Activated T-cell treated with anti-CD3 and anti-CD28 coated beads, Interleukin-2, amount 50 U/mL, for 72 hours (primary cell): ENCODE measurements at places on chromosomes 4 and X. TPM values are rescaled to one million over a fixed set of nuclear protein-coding genes. Genes with fewer than 3 reads are reported as not detected.

The CNGA1 gene
- 0.32 TPM for total RNA-seq

The PPP2R2C gene
- not detected for total RNA-seq

The NKRF gene
- 15.9 TPM for total RNA-seq

The MAGEA12 gene
- total RNA-seq, result not detected

The YTHDC1 gene
- total RNA-seq, result 92.2 TPM

The PRRG1 gene
- total RNA-seq, result not detected

DNA sequence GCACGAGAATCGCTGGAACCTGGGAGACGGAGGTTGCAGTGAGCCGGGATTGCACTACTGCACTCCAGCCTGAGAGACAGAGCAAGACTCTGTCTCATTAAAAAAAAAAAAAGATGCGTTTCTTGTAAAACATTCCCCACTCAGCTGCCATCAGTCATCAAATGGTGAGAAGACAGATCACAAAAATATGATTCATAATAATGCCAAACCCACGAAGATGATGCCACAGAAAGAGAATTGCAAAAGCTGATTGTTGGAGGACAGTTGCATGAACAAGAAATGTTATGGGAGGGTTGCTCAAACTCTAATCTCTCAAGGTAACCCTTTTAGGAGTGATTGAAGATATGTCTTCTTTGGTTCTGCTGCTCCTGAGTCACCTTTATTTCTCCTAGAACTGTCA, 21.4 kb upstream of the SMIM14 start:
- DNase-seq, result no peak

GRCh38 chr4:185911556-185912064, 99.6 kb upstream of the SORBS2 start:
- DNase-seq, result no peak

GRCh38 chrX:1606496-1606895, 8.4 kb upstream of the ASMT start:
- no peak for DNase-seq

GRCh38 chrX:126063984-126064383, 102.1 kb downstream of the DCAF12L2 start:
- DNase-seq, result no peak

- no peak for DNase-seq
Observed at GRCh38 chr4:184248216-184248615, 30.5 kb upstream of the ENPP6 start.

DNA sequence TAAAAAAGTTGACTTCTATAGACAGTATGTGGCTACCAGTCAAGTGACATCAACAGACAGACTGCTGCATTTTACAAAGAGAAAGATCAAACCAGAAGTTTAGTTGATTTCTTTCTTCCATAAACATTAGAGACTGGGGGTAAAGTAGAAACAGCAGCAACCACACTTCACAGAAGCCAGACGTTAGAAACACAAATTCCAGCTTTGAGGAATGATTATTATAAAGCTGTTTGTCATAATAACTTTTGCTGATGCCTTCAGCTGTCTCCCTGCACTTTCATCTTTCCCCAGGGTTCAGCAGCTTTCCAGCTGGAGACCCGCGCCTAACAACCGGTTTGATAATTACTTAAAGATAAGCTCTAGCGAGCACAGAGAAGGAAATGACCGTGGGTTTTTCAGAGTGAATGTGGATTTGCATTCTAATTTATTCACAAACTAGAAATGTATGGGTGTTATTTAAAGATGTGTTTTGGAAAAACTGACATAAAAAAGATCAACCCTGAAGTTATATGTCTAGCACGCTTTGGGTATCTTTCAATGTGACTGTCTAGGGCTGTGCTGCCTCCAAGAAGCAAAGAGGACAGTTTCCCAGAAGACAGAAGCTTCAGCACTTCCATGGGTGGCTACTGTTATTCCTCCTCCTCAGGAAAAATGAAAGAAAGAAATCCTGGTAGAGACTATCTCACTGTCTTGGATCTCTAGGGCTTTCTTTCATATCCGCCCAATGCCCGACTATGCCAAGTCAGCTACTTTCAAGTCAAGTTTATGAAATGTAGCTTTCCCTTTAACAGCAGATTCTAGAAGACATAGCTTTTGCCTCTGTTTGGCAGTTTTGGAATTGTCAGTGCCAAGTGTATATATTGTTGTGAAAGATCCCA, 15.0 kb upstream of the ENAM start:
- DNase-seq, result no peak
